ENCODE measurements at places on chromosomes 16 and 17. TPM values are rescaled to one million over a fixed set of nuclear protein-coding genes. Genes with fewer than 3 reads are reported as not detected.

MYO15A gene
- 0.24 TPM for total RNA-seq

KRTAP1-5 gene
- not detected for total RNA-seq

MEOX1 gene
- total RNA-seq, result 0.21 TPM

COL1A1 gene
- 2.8 TPM for total RNA-seq

PRRT2 gene
- 0.76 TPM for total RNA-seq

RBFOX1 gene
- not detected for total RNA-seq

FZD2 gene
- not detected for total RNA-seq

ADAMTS18 gene
- total RNA-seq, result not detected

TK1 gene
- 23.0 TPM for total RNA-seq

DHRS7C gene
- not detected for total RNA-seq

DOC2A gene
- total RNA-seq, result 1.1 TPM

DUXB gene
- total RNA-seq, result not detected

TLCD1 gene
- total RNA-seq, result 20.8 TPM

ASGR2 gene
- total RNA-seq, result not detected

BEAN1 gene
- total RNA-seq, result not detected

KRT15 gene
- not detected for total RNA-seq

SLC5A11 gene
- 0.40 TPM for total RNA-seq
